ENCODE measurements at places on chromosomes 6 and 20. TPM values are rescaled to one million over a fixed set of nuclear protein-coding genes. Genes with fewer than 3 reads are reported as not detected.

The ZBP1 gene
- 0.62 TPM for total RNA-seq

The SMLR1 gene
- total RNA-seq, result not detected

- no peak for DNase-seq
Observed at GRCh38 chr6:92026878-92027277, 1392.5 kb downstream of the EPHA7 start.

DNA sequence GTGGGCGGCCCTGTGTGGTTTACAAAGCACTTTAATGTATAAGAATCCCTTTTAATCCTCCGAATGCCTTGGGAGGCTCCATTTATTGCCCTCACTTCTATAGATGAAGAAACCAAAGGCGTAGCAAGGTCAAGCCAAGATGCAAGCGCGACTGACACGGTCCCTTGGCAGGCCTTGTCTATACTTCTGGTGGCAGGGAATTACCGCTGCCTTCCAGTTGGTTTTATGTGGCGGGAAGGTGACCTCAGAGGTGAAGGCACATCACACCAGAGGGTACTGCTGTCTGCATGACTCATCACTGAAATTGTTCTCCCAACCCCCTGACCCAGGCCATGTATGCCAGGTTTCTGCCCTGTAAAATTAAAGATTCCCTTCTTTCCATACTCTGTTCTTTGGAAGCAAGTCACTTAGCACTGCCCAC is 36.1 kb upstream of the NAA20 start:
- no peak for DNase-seq

GRCh38 chr20:3560578-3560977 is 89.8 kb downstream of the ATRN start:
- DNase-seq, result no peak

Data from activated CD4-positive, alpha-beta T cell treated with anti-CD3 and anti-CD28 coated beads, Interleukin-2, amount 10 ng/mL, durations not matched to agents 24 days and 14 days (primary cell).